AG09319 (cell line): ENCODE measurements at places on chromosomes 4 and X.

DNA sequence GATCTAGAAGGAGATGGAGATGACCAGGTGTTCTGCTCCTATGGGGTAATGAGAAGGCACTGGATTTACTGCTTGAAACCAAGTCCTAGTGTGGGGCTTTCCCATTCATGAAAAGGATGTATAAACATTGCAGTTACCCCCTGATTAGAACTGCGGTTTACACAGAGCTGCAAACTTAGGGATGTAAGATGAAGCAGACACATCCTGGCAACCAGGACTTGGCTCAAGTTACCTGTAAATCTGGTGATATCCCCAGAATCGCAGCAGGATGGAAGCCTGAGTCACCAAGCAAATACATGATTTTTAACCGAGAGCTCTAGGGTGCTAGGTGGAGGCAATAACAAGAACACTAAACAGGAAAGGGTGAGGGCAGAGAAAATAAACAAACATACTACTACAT lies 178.6 kb upstream of the MAMLD1 start:
- no peak for DNase-seq

GRCh38 chr4:128574706-128575105 lies 234.8 kb upstream of the JADE1 start:
- DNase-seq: no peak

DNA sequence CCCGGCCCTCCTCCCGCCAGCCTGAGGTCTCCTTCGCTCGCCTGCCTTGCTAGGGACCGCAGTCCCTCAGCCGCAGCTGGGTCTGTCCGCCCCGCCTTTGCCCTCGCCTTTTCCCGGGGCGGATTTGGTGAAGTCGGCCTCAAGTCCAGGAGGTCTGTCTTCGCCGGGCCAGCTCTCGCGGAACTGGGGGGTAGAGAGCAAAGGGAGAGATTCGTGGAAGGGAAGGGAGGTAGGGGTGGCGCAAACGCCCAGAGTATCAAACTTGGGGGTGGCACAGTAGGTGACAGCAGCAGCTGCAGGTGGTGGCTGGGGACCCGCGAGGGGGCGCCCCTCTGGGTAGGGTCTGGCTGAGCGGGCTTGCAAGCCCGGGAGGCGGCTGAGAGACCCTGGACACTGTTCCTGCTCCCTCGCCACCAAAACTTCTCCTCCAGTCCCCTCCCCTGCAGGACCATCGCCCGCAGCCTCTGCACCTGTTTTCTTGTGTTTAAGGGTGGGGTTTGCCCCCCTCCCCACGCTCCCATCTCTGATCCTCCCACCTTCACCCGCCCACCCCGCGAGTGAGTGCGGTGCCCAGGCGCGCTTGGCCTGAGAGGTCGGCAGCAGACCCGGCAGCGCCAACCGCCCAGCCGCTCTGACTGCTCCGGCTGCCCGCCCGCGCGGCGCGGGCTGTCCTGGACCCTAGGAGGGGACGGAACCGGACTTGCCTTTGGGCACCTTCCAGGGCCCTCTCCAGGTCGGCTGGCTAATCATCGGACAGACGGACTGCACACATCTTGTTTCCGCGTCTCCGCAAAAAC lies at the start of gene NPY2R:
Gene NPY2R, plus strand, starts transcription at position 379 of the 797 bp plus-strand sequence. CDS start 5,304 bp downstream, outside the sequence.
- no peak for DNase-seq

- no peak for DNase-seq
Observed at GRCh38 chr4:16764622-16765021, 133.8 kb downstream of the LDB2 start.

GRCh38 chrX:46628460-46629371 lies 55.2 kb downstream of the CHST7 start:
- DNase-seq: peak; percentile 32

- DNase-seq: peak; percentile 16
Observed at GRCh38 chrX:63506320-63506719, 155.2 kb upstream of the SPIN4 start.
